ENCODE measurements at places on chromosomes 12 and 14.

DNA sequence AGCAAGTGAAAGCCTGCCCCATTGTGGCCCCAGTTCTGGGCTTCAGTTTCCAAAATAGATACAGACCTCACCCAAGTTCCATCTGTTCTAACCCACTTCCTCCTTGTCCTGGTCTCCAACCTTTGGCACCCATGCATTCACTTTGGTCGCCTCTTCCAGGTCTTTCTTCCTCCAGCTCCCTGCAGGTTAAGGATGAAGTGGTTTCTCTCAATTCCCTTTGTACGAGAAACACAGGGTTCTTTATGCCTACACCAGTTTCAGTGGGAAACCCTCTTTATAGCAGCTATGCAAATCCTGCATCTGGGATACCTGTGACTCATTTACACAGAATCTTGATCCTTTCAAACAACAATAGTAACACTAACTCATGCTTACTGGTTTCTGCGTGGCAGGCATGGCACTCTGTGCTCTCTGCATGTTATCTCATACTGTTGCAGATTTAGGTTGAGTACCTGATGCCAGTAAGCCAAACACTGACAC lies 110.6 kb upstream of the AMIGO2 start:
- DNase-seq = no peak

DNA sequence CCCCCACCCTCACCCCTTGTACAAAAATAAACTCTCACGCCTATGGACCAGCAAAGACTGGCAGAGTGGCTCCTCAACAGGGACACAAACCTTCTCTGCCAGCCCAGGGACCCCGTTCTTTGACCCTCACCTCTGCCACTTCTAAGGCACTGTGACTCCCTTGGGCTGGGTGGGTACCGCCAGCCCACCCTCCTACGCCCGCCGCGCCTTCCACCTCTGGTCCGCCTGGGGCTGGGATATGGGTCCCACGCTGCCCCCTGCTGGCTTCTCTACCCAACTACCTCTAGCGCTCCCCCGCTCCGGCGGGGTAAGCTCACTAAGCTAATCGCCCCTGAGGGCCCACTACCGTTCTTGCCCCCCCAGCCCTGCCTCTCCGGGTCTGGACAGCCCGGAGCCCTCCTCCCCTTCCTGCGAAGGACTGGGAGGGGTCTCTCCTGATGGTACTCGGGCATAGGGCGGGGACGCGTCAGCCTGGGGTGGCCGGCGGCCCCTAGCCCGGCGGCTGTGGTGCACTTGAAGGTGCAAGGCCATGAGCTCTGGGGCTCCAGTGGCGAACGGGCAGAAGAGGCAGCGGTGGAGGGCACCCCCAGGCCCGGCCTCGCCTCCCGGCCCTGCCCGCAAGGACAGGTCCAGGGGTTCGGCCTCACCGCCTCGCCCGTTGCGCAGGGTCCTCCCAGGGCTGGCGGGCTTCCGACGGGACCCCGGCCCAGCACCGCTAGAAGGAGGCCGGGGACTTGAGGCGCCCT lies 8.1 kb downstream of the ZNF219 start:
- no peak for DNase-seq

- no peak for DNase-seq
Observed at GRCh38 chr14:61279082-61279481, 2.1 kb downstream of the TMEM30B start.

GRCh38 chr12:65728455-65728847 lies 95.8 kb upstream of the HMGA2 start:
- no peak for DNase-seq

All from NCI-H2081 treated with DMSO at 0.1 percent for 48 hours (cell line).